NCI-H510A (cell line): ENCODE measurements at places on chromosomes 4 and X.

GRCh38 chrX:72041871-72042851 is 89.6 kb downstream of the RTL5 start:
- DNase-seq, result no peak

DNA sequence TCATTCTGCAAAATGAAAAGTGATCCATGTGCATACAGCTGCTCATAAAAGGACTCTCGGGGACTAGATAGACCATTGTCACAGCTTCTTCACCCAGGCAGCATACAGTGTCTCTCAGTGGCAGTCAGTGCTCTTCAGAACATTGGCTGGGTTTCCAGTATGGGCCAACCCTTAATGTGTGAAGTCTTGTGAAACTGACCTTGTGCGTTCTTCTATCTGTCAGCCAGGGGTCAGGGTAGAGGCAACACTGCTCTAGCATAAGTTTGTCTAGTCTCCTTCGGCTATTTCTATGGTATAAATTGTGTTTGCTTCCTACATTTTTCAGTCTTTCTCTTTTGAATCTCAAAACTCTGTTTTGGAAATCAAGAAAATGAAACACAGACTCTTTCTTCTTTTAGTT is 37.0 kb upstream of the SMIM31 start:
- no peak for DNase-seq

- DNase-seq, result no peak
Observed at GRCh38 chrX:149499766-149500165, 5.3 kb downstream of the IDS start.

- no peak for DNase-seq
Observed at GRCh38 chr4:147332091-147332490, 148.8 kb upstream of the EDNRA start.

DNA sequence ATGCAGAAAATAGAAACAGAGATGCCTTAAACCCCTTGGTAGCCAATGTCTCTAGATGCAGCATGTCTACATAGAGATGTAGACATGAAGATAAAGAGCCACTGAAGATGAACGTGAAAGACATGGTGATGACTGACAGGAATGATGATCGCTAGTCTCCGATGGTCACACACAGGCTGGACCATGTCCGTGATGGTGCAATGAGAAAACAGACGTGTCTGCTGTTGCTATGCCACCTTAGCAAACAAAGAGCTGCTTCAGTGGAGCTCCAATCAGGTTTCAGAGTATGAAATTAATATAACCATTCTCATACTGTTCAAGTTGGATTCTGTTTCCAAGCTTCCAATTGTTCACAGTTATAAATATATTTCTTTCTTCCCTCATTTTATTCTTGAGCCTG is 256.5 kb downstream of the CAMK2D start:
- no peak for DNase-seq

DNA sequence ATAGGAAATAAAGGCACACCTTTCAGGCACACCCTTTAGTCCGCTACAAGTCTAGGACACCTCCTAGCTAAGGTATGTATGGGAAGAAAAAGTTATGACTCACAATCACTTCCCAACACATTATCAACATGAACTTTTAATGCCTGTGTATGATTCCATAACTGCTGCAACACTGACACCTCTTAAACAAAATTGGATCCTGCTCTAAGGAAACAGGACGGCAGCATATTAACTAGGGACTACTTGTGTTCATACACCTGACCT is 2.4 kb upstream of the PPP3CA start:
- DNase-seq, result no peak

DNA sequence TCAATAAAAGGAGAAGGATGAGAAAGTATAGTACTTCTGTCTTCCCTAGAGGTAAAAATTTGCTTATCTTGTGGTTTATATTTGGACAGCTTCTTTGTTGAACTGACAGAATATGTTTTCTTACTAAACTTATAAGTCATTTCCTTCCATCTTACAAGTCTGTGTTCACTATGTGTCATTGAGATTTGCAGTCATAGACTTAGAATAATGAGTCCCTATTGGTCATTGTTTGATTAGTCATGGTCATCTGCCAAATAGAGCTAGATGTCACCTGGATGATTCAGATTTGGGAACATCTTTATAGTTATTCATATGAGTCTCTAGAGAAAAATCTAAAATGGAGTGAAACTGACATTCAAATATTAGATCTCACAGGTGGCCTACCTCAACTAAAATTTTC is 51.5 kb downstream of the SPATA18 start:
- no peak for DNase-seq

DNA sequence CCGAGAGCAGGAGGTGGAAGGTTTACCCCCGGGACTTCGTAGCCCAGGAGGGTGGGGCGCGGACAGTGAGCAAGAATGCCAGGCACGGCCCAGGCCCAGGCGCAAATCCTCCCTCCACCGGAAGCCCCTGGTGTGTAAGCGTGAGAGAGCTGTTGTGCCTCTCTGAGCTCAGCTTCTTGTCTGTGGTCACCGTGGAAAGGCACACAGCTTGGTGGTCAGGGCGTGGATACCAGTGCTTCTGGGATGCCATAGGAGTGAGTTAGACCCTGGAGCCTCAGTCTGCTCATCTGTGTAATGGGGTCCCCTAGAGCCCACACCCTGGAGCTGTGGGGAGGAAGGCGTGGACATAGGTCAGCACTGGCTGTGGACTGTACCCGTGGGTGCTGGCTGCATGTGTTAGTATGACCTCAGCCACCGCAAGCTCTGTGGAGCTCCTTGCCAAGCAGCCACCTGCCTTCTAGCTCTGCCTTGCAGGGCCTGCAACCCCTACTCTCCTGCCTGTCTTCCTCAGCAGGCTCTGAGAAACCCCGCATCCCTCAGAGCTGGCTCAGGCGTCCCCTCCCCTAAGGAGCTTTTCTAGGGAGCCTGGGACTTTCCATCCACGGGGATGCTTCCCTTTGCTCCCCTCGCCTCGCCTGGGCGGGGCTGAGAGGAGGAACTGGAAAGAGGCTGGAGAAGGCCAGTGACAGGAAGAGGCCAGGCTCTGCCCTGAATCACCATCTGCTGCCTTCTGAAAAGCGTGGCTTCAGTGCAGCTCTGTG is 28.0 kb upstream of the AFAP1 start:
- no peak for DNase-seq

- DNase-seq, result peak; percentile 33
Observed at GRCh38 chrX:152635941-152636340, 1.8 kb upstream of the GABRQ start.

DNA sequence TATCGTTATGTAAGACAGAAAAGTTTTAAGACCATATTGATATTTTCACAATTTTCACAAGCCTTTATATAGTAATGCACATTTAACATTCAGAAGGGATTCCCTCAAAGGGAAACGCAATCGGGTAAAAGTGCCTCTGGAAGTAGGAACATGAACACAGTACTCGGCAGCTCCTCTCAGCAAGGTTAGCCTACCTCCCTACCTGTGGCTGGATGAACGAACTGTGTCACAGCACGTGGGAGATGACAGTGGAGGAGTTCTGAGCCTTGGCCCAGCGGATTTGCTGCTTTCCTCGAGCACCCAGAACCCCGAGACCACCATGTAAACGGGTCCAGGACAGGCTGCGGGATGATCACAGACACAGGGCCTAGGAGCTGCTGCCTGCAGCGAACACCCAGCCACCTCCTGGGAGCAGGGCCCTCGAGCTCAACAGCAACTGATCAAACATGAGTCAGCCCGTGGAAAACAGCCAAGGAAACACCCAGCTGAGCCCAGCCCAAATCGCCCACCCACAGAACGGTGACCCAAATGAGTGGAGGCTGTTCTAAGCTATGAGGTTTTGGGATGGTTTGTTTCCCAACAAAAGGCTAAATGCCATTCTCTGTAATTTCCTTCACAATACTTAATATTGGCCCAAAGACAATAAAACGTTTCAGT is 30.4 kb downstream of the FAT1 start:
- DNase-seq, result peak; percentile 0

DNA sequence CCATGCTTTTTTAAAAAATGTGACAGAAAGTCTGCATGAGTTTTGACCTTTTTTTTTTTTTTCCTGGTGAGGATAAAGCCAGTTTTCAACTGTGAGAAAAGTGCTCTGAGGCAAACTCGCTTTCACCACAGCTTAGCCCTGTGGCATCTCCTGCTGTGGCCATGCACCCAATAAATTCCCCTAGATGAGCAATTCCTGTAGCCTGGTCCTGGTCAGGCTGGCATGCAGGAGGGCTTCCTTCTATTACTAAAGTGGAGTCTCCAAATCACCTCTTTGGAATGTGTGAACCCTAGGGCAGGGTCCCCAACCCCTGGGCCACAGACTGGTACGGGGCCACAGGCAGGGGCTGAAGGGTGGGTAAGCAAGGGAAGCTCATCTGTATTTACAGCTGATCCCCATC is 265.4 kb downstream of the RAPGEF2 start:
- no peak for DNase-seq

DNA sequence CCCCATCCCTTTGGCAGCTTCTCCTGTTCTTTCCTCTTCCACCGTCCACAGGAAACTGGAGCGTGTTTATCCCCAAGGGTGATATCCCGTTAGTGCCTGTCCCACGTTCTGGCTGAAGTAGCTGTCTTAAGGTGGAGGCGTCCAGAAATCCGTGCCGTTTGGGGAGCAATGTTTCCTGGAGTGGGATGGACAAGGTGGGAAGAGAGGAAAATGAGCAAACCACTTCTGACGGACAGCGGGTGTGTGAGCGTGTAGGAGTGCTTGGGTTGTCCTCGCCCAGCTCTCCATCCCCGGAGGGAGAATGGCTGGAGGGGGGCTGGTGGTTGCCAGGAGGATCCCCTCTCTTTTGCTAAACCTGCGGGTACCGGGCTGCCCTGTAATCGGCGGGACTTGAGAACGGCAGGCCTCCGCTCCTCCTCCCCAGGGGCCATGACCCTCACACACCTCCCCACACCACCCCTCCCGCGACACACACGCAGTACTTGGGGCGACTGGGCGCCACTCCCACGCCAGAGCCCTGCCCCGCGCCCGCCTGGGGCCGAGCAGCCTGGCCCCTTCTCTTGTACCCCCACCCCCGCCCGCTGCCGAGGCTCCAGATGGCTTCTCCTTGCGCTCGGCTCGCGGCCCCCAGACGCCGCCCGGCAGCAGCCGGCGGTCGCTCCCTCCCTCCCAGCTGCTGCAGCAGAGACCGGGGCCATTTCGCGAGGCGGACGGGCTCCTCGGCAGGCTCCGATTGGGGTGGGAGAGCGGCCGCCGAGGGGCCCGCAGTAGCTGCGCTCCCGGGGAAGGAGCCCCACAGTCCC is 13.9 kb upstream of the PRDM8 start:
- no peak for DNase-seq

GRCh38 chr4:14149176-14150053 is 521.9 kb upstream of the BOD1L1 start:
- DNase-seq, result no peak

DNA sequence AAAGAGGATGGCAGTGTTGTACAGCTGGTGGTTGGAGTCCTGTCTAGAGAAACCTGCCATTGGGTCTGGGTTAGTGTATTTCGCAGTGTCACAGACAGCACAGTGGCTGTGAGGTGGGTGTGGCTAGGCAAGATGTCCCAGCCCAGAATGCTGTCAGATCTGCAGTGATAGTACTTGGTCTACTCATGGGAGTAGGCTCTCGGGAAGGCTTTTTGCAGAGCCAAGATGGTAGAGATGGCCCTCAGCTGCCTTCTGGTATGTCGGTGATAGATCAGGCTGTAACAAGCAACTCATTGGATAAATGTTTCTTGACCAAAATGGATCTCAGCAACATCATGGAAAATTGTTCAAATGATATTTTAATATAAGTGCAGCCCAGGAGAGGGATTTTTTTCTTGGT is 84.3 kb upstream of the WDR1 start:
- DNase-seq, result no peak

DNA sequence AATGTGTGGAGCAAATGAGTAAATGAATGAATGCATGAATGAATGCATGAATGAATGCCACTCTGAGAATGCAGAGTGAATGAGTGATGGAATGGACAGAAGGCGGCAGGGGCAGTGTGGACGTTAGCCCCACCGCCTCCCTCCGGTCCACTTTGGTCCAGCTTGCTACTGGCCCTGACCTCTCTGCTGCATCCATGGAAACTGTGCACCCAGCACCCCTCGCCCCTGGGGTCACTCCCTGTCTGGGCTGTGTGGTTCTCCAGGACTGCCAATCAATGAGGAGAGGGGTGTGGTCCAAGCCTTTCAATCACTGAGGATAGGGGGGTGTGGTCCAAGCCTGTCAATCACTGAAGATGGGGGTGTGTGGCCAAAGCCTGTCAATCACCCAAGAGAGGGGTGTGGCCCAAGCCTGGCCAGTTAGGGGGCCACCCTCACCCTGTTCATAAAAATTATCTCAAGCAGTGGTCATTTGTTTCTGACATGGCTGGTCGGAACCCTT is 39.2 kb upstream of the ASMTL start:
- DNase-seq, result no peak

DNA sequence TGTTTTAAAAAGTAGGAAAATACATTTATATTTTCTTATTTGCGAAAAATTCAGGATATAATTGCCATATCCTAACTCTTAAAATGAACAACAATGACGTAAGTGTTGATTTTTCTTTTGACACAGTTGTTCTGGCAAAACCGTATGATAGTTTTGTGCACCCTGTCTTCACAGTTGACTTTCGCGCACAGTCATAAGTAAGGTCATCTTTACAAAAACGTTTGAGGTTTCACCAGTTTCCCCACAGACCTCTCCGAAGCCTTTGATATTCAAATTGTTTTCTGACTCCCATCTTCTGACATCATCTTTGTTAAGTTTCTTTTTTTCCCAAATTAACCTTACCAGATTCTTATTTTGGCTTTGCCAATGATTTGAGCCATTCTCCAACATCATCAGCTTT is 48.1 kb upstream of the ATXN3L start:
- DNase-seq, result no peak

DNA sequence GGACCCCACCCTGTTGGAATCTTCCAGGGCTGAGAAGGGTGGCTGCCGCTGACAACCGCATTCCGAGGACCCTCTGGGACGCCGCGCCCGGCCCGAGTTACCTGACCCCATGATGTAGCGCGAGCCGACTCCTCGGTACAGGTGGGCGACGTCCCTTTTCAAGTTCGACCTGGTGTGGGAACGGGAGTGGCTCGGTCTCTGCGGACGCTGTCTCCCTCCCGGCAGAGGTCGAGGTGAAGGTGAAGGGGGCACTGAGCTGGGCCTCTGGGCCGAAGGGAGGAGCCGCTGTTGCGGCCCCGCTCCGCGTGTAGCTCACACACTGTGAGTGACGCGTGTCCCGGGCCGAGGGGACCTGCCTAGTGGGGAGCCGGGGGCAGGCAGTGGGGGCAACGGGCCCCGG is 4.5 kb downstream of the GTPBP6 start:
- no peak for DNase-seq

DNA sequence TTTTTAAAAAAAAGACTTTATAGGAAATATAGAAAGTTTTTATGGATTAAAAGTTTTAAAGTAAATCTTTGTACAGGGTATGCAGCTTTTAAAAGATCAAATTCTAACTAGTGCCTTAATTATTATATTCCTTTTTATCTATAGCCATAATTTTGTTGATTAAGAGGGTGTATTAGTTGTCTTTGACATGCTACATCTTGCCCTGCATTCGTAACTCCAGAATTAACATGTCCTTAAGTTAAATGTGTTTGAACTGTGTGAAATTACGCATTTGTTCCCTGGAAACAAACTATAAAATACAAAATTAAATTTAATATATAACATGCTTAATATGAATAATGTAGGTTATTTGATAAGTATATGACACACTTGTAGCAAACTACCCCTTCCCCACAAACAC is 66.3 kb downstream of the PTPN13 start:
- DNase-seq, result no peak

GRCh38 chrX:25202827-25203226 is 187.1 kb upstream of the ARX start:
- DNase-seq, result no peak

GRCh38 chrX:50211510-50211909 is 6.9 kb downstream of the CCNB3 start:
- no peak for DNase-seq

GRCh38 chrX:1389181-1389992 is 2.5 kb downstream of the SLC25A6 start:
- no peak for DNase-seq
